Stimulated activated CD8-positive, alpha-beta memory T cell treated with anti-CD3 and anti-CD28 coated beads, Interleukin-12 subunit alpha, Interleukin-12 subunit beta, amount 100 ng/mL, for 1 hour (primary cell): ENCODE measurements at places on chromosomes 1 and 21.

DNA sequence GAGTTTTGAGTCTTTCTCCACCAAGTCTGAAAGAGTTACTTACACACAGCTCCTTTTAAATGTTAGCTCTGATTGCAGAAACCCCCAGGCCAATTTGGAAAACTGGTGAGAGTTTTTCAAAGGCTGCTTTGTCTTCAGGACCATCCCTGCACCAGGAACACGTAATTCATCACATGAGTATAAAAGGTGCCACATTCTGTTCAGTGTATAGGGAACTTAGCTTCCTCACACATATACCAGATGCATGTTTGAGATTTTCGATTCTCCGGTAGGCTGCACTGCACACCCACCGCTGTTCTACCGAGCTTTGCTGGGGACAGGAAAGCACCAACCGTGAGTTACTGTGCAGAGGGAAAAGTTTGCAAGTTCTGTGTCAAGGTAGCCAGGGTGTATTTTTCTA is 28.3 kb upstream of the KCNK2 start:
- no peak for DNase-seq

GRCh38 chr21:27515676-27516075 is 548.8 kb upstream of the ADAMTS5 start:
- no peak for DNase-seq

DNA sequence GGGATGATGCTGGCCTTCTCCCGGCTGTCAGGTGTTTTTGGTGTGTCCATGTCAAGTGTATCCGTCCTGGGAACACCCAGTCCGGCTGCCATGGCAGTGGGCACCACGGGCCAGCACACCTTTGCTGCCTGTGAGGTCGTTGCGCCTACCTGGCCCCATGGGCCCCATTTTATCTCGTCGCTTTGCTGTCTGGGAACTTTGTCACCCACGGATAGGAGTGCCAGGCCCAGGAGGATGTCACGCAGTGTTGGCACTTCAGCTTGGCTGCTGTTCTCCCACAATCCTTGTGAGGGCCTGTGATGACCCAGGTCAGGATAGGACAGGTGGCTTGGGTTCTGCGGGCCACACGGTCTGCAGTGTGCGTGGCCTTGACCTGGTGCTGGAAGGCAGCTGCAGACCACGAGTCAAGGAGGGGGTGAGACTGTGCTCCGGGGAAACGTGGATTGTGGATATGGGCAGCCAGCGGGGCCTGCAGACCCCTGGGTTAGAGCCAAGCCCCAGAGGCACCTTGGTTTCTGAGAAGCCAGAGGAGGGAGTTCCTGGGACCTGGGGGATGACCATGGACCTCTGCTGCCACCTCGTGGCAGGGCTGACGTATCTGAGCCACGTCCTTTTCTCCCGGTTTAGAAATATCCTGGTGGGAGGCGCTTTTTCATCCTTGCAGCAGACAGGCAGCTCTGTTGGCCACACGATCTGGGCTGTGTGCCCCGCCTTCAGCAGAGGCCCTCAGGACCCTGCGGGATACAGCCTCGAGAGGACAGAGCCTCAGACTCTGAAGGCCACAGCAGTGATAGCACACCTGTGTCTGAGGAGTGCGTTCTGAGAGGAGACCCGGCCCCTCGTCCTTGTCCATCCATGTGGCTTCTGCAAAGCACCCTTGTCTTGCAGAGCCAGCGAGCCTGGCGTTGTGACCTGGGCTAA is 161.1 kb upstream of the COL6A1 start:
- peak; percentile 65 for DNase-seq

- no peak for DNase-seq
Observed at GRCh38 chr1:14320518-14320917, 278.0 kb upstream of the KAZN start.

GRCh38 chr1:89129911-89130310 is 4.0 kb upstream of the GBP2 start:
- no peak for DNase-seq

DNA sequence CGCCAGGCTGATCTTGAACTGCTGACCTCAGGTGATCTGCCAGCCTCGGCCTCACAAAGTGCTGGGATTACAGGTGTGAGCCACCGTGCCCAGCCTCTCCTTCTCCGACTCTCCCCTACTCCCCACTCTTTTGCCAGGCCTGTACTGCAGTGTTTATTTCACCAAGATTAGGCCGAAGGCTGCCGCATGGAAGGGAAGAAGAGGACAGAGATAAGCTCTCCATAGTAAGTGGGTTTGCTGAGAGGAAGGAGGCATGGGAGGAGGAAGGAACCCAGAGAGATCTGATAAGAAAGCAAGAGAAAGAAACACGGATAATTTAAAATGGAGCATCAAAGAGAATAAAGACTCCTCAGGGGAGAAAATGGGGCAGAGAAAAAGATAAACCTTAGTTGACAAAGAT is 8.7 kb downstream of the PTCH2 start:
- no peak for DNase-seq

GRCh38 chr1:175217721-175218531 is 25.4 kb upstream of the KIAA0040 start:
- no peak for DNase-seq
